ENCODE measurements at places on chromosomes 5 and 9.

- no peak overlapping the region for H3K4me3 ChIP-seq
- H3K36me3 ChIP-seq = no peaks in the 10 kb centered on the region
- H3K4me1 ChIP-seq = no peaks in the 10 kb centered on the region
Observed at GRCh38 chr5:137281201-137281600, 217.9 kb downstream of the SPOCK1 start.

DNA sequence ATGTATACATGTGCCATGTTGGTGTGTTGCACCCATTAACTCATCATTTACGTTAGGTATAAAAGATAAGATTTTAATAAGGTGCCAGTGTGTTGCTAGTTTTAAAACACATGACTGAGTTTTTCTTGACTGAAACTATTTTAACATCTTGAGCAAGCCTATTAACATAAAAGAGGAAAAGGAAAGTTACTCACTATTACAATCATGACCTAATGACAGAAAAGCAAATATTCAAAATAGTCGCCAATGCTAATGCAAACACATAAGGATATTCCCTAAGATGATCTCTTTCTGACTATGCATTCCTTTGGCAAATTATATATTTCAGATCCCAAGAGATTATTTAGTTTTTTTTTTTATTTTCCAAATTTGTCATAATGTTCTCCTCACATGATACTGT lies 5.8 kb upstream of the OR13C2 start:
- H3K36me3 ChIP-seq = no peaks in the 10 kb centered on the region
- no peaks in the 10 kb centered on the region for H3K27me3 ChIP-seq
- H3K4me1 ChIP-seq = no peaks in the 10 kb centered on the region

DNA sequence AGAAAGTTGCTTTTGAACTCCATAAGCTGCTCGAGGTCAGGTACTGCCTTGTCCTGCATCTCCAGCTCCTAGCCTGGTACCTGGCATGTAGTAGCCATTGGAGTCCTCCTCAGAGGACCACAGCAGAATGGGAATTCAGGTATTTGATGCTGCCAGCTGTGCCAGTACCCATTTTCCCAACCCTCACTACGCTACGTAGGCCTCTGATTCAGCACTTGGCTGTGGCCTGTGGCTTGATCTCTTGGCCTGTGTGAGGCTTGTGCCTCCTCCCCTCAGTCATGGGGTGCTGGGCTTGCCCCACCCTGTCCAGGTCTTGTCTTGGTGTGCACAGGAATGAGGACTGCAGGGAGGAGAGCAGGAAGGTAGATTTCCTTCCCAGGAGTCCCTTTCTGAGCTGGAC lies 11.8 kb downstream of the OTULIN start:
- DNase-seq = no peak
- H3K4me1 ChIP-seq = no peaks in the 10 kb centered on the region
- no peaks in the 10 kb centered on the region for H3K27me3 ChIP-seq
- H3K36me3 ChIP-seq = peaks cover 8% of the 10 kb centered on the region

DNA sequence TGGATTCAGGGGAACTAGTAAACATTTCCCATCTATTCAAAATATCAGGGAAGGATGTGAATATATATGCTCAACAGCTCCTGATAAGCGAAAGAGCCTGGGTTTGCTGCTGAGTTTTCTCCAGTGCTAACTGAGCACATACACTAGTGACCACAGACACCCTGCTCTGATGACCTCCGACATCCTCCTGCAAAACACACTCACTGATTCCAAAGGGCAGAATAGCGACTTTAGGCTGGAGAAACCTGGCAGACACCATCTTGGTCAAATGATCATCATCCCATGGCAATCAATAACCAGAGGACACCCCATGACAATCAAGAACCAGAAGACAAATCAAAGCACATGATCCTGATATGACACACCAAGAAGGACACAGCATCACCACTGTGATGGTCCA lies 9.2 kb upstream of the GADD45G start:
- H3K4me3 ChIP-seq = no peak overlapping the region
- peaks cover 20% of the 10 kb centered on the region for H3K27me3 ChIP-seq
- H3K4me1 ChIP-seq = peaks cover 8% of the 10 kb centered on the region
- no peaks in the 10 kb centered on the region for H3K36me3 ChIP-seq
- DNase-seq = no peak

- DNase-seq = no peak
- H3K4me1 ChIP-seq = no peaks in the 10 kb centered on the region
- H3K4me3 ChIP-seq = no peak overlapping the region
- no peaks in the 10 kb centered on the region for H3K27me3 ChIP-seq
- no peak overlapping the region for H3K27ac ChIP-seq
Observed at GRCh38 chr9:97293207-97293721, 14.2 kb upstream of the CCDC180 start.

DNA sequence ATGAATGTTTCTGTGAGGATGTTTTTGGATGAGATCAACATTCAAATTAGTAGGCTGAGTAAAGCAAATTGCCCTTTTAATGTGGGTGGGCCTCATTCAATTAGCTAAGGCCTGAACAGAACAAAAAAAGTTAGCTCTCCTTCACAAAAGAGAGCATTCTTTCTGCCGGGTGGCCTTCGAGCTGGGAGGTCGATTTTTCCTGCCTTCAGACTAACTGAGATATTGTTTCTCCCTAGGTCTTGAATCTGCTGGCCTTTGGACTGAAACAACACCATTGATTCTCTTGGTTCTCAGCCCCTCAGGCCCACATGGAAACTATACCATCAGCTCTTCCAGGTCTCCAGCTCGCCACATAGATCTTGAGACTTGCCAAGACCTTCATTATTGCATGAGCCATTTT lies 29.1 kb upstream of the FREM1 start:
- no peaks in the 10 kb centered on the region for H3K36me3 ChIP-seq
- no peaks in the 10 kb centered on the region for H3K4me1 ChIP-seq
- no peak overlapping the region for H3K4me3 ChIP-seq
- H3K27me3 ChIP-seq = peaks cover 6% of the 10 kb centered on the region
- H3K27ac ChIP-seq = no peak overlapping the region
- DNase-seq = no peak

DNA sequence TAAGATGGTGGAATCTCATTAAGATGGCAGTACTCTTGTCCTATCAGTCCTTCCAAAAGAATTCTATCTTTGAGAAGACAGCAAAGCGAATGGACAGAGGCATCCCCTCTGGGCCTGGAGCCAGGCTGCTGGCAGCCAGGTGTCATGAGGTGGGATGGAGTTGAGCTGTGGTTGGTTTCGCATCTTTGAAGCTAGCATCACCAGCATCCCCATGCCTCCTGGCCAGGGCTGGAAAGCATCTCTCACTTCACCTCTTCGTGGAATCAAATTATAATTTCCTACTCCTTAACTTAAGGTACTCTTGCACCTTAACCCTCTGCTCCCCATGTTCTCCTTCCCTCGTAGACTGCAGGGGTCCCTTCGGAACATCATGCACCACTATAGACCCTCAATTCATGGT lies 248.3 kb downstream of the GADD45G start:
- no peak overlapping the region for H3K27ac ChIP-seq
- no peaks in the 10 kb centered on the region for H3K4me1 ChIP-seq
- DNase-seq = no peak
- no peak overlapping the region for H3K4me3 ChIP-seq
- no peaks in the 10 kb centered on the region for H3K36me3 ChIP-seq
- H3K27me3 ChIP-seq = peaks cover 14% of the 10 kb centered on the region

DNA sequence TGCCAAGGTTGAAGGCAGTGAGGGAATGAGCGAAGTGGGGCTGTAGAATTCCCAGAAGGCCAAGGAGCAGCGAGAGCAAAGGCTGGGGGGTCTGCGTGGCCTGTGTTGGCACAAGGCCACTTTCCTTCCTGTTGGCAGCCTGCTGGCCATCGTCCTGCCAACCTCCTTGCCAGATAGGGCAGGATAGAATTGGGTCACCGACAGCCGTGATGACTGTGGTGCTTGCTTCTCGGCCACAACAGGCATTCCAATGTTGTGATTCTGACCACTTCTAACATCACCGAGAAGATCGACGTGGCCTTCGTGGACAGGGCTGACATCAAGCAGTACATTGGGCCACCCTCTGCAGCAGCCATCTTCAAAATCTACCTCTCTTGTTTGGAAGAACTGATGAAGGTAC lies 18.9 kb downstream of the TRIP13 start:
- peaks cover 31% of the 10 kb centered on the region for H3K4me1 ChIP-seq
- peak overlapping the region; percentile 73 for H3K27ac ChIP-seq
- no peaks in the 10 kb centered on the region for H3K27me3 ChIP-seq
- peaks cover 22% of the 10 kb centered on the region for H3K36me3 ChIP-seq
- peak overlapping the region; percentile 35 for H3K4me3 ChIP-seq
- peak; percentile 55 for DNase-seq

DNA sequence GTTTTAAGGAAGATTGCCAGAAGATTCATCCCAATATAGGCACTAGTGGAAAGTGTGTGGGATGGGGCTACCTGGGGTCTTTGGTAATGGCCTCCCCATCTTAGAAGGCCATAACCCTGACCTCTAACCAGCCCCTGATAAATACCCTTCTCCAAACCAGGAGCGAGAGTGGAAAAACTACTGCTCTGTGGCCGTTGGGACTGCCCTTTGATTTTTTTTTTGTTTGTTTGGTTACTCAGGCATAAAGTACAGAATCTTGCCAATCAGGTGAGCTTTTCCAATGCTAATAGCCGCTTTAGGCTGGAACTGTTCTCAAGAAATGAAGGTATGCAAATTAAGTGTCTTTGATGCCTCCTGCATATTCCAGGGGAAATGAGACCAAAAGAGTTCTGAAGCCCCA lies 153.7 kb downstream of the ADAMTS12 start:
- peaks cover 53% of the 10 kb centered on the region for H3K27me3 ChIP-seq
- no peaks in the 10 kb centered on the region for H3K4me1 ChIP-seq
- no peak for DNase-seq

DNA sequence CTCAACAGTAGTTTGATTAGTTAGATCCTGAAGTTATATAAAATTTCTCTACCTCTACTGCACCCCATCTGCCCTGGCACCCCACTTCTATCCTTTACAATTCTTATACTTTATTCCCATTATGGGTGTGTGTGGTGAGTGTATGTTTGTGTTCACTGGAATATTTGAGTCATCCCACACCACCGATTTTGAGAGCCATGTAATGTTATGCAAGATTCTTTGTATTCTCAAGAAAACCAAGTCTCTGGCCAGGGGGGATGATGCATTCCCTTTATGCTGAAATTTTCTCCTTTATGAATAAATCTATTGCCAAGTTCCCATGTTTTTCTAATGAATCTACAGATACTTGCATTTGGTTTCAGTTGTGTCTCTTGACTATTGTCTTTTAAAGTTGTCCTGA lies 266.8 kb downstream of the ARHGEF28 start:
- H3K27me3 ChIP-seq = no peaks in the 10 kb centered on the region
- no peak for DNase-seq
- H3K36me3 ChIP-seq = no peaks in the 10 kb centered on the region
- no peaks in the 10 kb centered on the region for H3K4me1 ChIP-seq
- no peak overlapping the region for H3K27ac ChIP-seq
- H3K4me3 ChIP-seq = no peak overlapping the region

DNA sequence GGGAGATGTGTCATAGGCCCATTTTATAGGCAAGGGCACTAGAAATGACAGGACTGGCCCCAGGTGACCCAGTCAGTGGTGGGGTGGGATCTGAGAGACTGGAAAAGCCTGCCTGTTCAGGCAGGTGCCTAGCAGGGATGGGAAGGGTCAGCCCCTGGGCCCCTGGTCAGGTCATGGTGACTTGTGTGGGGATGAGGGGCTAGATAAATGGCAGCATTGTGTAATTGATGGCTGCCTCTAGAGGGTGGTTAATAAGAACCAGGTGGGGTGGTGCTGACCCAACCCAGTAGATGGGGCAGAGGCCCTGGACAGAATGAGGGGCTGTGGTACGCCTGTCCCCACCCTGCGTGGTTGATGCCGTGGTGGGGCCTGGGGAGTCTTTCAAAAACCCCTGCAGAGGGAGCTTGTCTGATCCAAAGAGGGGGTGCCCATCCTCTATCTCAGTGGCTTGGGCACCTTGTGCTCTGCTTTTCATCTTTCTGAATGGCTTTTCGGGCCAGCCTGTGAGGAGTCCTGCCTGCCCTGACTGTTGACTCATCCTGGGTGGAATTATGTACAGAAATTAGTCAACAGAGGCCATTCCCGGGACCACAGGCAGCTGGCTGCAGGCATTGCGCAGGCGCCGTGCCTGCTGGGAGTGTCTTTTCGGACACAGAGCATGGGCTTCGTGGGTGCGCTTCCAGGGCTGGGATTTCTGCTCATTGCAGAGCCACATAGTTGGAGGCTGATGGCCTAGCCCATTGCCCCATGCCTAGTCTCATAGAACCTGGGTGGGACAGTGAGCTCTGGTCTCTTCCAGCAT lies 93.6 kb upstream of the PITX1 start:
- no peak for DNase-seq
- peaks cover 28% of the 10 kb centered on the region for H3K4me1 ChIP-seq
- no peaks in the 10 kb centered on the region for H3K27me3 ChIP-seq
- H3K4me3 ChIP-seq = no peak overlapping the region
- no peaks in the 10 kb centered on the region for H3K36me3 ChIP-seq
- H3K27ac ChIP-seq = no peak overlapping the region

GRCh38 chr9:137723783-137724445 lies 105.1 kb downstream of the EHMT1 start:
- peaks cover 8% of the 10 kb centered on the region for H3K4me1 ChIP-seq
- DNase-seq = no peak
- H3K4me3 ChIP-seq = no peak overlapping the region
- H3K27me3 ChIP-seq = no peaks in the 10 kb centered on the region
- no peak overlapping the region for H3K27ac ChIP-seq
- peaks cover 12% of the 10 kb centered on the region for H3K36me3 ChIP-seq

DNA sequence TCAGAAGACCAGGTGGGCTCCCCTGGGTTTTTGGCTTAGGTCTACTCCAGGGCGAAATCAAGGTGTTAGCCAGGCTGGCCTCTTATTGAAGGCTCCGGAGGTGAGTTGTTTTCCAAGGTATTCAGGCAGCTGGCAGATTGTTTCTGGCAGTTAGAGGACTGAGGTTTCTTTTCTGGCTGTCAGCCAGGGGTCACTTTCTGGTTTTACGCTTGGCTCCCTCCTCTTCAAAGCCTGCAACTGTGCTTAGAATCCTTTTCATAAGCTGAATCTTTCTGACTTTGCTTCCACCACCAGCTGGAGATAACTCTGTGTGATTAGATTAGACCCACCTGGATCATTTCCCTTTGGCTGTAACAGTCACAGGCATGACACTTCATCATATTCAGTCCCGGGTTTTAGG lies 24.6 kb downstream of the RFK start:
- H3K36me3 ChIP-seq = no peaks in the 10 kb centered on the region
- no peak for DNase-seq
- peaks cover 38% of the 10 kb centered on the region for H3K4me1 ChIP-seq
- H3K4me3 ChIP-seq = no peak overlapping the region

All from HCT116 (cell line).